ENCODE measurements at places on chromosomes 12 and 14. TPM values are rescaled to one million over a fixed set of nuclear protein-coding genes. Genes with fewer than 3 reads are reported as not detected.

PLCZ1 gene
- total RNA-seq = not detected

AMHR2 gene
- total RNA-seq = 2.0 TPM

SLC2A13 gene
- 2.6 TPM for total RNA-seq

IPO4 gene
- total RNA-seq = 76.9 TPM

KRT85 gene
- total RNA-seq = not detected

FNTB gene
- 23.2 TPM for total RNA-seq

ACVRL1 gene
- 0.07 TPM for total RNA-seq

SPRYD4 gene
- 1.8 TPM for total RNA-seq

ADAM21 gene
- not detected for total RNA-seq

MON2 gene
- total RNA-seq = 16.5 TPM

TC2N gene
- 0.54 TPM for total RNA-seq

EEA1 gene
- 3.8 TPM for total RNA-seq

PPP1R3E gene
- 3.9 TPM for total RNA-seq

PRB2 gene
- total RNA-seq = not detected

NEUROD4 gene
- total RNA-seq = not detected

OR6C2 gene
- total RNA-seq = not detected

ARHGAP9 gene
- 0.29 TPM for total RNA-seq

REP15 gene
- 0.60 TPM for total RNA-seq

PMEL gene
- total RNA-seq = 0.65 TPM

ZFYVE26 gene
- total RNA-seq = 6.5 TPM

TMEM30B gene
- 0.17 TPM for total RNA-seq

FIGNL2 gene
- total RNA-seq = 0.16 TPM

MYG1 gene
- 95.8 TPM for total RNA-seq

SCN8A gene
- 2.5 TPM for total RNA-seq

HSPA2 gene
- total RNA-seq = 45.6 TPM

All from A549 treated with CpdA at 1 μM for 4 hours (cell line).